Activated CD4-positive, alpha-beta T cell treated with anti-CD3 and anti-CD28 coated beads, Interleukin-2, amount 10 ng/mL, durations not matched to agents 24 days and 14 days (primary cell): ENCODE measurements at places on chromosomes 3 and 15. TPM values are rescaled to one million over a fixed set of nuclear protein-coding genes. Genes with fewer than 3 reads are reported as not detected.

- no peak for DNase-seq
These were observed 1.6 kb downstream of the LINGO1 start for GRCh38 chr15:77630956-77631744.

DNA sequence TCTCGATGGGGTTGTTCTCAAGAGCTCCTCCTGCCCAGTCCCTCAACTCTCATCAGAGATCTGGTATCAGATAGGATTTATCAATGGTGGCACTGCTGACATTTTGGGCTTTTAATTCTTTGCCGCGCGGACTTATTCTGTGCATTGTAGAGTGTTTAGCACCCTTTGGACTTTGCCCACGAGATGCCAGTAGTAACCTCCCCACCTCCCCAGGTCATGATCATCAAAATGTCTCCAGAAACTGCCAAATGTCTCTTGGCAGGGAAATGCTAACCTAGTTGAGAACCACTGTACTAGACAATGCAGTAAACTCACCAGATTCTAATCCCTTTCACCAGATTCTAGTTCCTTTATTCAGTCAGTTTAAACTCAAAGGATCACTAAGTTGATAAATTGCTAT lies 24.0 kb downstream of the SLC27A2 start:
- no peak for DNase-seq

DNA sequence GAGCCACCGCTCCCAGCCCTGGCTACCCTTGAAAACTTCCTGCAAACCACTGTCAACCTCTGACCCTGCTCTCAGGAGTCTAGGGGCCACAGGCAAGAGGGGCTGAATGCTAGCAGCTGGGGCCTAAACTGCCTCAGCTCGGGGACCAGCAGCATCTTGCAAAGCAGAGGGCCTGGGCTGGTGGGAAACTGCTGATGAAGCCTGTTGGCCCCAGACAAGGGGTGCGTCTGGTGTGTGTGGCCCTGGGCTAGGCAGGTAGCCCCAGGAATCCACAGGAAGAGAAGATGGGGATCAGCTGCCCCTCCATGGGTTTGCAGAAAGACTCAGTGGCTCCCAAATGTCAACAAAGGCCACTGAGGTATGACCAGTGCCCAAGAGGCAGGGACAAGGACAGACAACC lies 8.2 kb upstream of the POLG start:
- DNase-seq, result no peak

IL20RB gene
- 1.5 and 1.8 TPM in 2 replicates for total RNA-seq

DNA sequence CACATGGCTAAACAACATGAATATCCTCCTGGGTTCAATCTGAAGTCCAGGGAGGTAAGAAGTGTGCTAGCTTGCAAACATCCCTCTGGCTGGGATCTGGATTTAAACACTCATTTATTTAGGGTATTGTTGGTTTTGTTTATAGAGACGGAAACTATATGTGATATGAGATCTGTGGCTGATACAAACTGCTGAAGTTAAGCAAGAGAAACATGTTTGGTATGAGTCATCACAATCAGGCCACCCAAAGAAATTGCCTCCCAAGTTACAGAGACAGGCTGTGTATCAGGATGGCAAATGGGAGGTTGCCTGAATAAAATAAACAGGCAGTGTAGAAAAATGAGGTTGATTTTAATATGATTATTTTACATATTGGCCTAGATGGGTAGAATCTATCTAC lies 562.1 kb downstream of the IGSF11 start:
- no peak for DNase-seq

CLEC3B gene
- total RNA-seq, result not detected in 2 replicates

GRCh38 chr3:22928216-22929110 lies 274.7 kb upstream of the UBE2E2 start:
- DNase-seq, result no peak

GRCh38 chr15:90583471-90584252 lies 53.9 kb downstream of the CRTC3 start:
- DNase-seq, result no peak

DAZL gene
- total RNA-seq, result 0.07 and 0.19 TPM in 2 replicates

DNA sequence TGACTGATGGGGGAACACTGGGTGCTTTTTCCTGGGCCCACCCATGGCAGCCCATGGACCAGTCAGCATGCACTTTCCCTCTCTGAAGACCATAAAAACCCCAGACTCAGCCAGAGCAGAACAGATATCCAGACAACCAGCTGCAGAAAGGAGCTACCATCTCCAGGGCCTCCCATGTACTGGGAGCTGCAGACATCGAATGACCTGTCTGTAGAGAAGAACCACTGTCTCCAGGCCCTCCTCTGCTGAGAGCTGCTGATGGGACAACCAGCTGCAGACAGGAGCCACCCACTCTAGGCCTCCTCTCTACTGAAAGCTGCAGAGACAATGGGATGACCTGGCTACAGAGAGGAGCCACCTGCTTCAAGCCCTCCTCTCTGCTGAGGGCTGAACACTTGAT lies 66.6 kb downstream of the PROS1 start:
- no peak for DNase-seq

DNAJA4 gene
- total RNA-seq, result 74.1 and 75.9 TPM in 2 replicates

DNA sequence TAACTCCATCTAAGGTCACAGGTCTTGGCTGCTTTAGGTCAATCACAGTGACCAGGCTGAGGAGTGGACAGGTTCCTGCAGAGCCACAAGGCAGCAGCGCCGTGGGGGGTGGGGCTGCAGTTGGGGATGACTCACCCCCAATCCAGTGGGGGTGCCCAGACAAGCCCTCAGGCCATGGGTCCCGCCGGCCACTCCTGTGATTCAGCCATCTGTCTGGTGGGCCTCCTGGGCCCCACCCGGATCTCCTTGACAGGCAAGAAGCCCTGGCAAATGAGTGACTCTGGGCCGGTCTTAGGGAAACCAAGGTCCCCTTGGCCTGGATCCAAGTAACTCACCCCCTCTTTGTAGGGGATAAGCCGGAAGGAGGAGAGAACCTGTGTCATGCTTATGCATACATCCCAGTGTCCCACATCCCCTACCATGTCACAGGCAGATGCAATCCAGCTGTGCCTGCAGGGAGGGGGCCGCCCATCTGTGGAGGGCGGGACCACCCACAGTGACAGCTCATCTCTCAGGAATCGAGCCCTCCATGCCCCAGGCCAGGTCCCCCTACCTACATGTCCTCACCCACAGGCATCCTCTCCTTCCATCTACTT lies 495 bp upstream of the COL7A1 start:
- DNase-seq, result no peak

- no peak for DNase-seq
These were observed 119.1 kb upstream of the ADAMTS9 start for GRCh38 chr3:64806668-64807605.

NMB gene
- 2.8 and 3.7 TPM in 2 replicates for total RNA-seq

FRMD4B gene
- 59.1 and 60.9 TPM in 2 replicates for total RNA-seq

- no peak for DNase-seq
These were observed 67.8 kb downstream of the DHX30 start for GRCh38 chr3:47870702-47871260.

EPHA3 gene
- not detected in 2 replicates for total RNA-seq

CYP8B1 gene
- not detected in 2 replicates for total RNA-seq

DNA sequence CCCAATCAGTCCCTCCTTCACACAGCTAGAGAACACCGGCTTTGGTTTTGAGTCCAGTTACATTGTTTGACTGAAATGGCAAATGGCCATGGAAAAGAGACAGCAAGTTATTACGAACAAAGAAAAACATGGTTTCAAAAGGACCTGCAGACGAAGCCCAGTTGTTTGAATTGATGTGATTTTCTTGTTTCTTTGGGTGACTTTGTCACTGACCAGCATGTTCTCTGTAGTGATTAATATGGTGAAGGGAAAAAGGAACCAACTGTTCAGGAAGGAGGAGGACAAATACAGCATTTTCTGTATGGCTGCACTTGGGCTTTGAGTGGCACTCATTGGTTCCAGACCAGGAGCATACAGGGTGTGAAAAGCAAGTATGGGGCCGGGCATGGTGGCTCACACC lies 217.4 kb upstream of the TPM1 start:
- DNase-seq, result no peak

- DNase-seq, result no peak
These were observed 27.1 kb downstream of the CHST2 start for GRCh38 chr3:143146486-143147274.
